CD8-positive, alpha-beta memory T cell (primary cell): ENCODE measurements at places on chromosomes 3 and 15.

- DNase-seq, result no peak
Measured at GRCh38 chr15:91461377-91461776, 361.3 kb downstream of the SV2B start.

GRCh38 chr3:154224366-154224765 is 99.9 kb downstream of the DHX36 start:
- no peak for DNase-seq

DNA sequence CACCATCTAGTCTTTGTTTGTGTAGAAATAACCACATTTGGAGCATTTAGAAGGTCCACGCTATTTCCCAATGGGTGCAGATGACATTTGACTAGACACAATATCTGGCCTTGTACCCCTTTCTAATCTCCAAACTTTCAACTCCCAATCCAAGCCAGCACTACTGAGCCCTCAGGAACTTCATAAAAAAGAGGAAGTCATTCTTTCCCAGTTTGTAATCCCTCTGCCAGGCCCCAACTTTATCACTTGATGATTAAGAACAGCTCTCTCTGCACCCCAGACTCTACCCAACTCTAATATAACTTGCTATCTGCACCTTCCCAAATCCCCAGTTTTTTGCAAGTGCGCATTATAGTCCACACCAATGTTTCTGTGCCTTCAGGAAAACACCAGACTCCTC is 170.2 kb downstream of the KCNMB2 start:
- no peak for DNase-seq

DNA sequence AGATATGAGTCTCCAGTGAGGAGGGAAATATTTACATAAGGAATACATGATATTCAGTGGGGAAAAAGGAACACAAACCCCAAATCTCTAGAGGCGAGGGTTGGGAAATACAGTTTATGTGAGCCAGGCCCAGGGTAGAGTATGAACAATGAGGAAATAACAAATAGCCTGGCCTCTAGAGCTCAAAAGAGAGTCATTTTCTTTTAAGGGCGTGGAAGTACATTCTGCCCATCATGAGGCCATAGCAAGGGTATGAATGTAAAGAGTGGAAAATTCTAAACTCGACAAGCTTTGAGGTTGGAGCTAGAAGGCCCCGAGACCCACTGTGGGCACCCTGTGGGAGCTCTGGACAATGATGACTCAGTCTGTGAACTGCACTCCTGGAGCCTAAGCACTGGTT is 27.8 kb upstream of the IGF2BP2 start:
- DNase-seq, result no peak

DNA sequence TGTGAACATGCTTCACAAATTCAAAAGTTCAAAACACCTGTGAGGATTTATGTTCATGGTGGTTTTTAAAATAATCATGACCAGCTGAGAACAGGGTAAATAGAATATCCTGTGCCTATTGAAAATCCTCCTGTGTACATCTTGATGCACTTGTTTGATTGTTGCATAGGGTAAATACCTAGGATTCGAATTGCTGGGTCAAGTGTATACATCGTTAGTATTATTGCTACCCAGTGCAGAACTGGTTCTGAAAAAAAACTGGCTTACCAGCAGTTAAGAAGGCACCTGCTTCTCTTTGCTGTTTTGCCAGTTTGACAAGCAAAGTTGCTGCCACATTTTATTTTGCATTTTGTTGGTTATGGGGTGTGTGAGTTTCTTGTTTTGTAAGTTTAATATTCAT is 272.6 kb downstream of the CLSTN2 start:
- no peak for DNase-seq

GRCh38 chr3:106482451-106482850 is 613.6 kb upstream of the CBLB start:
- DNase-seq, result no peak

- DNase-seq, result no peak
Measured at GRCh38 chr3:5014391-5014790, 35.2 kb downstream of the BHLHE40 start.

GRCh38 chr15:44779761-44780160 is 43.4 kb downstream of the TRIM69 start:
- no peak for DNase-seq

DNA sequence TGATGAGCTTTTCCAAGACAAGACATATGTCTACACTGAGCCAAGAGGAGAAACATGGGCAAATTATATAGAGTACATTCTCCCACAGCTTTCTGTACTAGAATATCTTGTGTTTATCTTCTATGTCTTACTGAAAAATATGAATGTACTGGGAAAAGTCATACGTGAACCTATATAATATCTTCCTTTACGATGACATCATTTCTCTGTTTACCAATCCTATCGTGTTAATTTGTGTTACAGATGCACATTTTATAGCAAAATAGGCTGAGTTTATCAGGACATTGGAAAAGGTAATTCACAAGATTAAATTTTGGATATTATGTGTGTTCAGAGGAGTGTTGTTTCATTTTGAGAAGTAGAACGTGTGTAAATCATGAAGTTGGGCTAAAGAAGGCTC is 452.5 kb upstream of the THRB start:
- no peak for DNase-seq

DNA sequence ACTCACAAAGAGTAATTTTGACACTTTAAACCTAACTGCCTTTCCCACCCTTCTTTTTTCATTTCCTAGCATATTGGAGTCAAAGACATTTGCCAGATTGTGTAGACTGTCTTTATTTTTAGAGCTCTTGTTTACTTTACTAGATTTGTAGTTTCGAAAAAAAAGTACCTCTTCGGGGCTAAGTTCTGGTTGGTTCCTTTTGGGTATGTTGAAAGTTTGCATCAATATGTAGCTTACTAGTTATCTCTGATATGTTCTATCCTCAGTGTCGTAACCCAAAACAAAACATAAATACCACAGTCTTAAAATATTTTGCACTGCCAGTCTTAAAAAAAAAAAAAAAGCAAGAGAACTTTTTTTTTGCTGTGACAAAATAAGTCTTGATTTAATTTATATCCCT is 52.2 kb downstream of the REC114 start:
- DNase-seq, result no peak

GRCh38 chr15:57726411-57726810 is 19.9 kb downstream of the POLR2M start:
- no peak for DNase-seq

DNA sequence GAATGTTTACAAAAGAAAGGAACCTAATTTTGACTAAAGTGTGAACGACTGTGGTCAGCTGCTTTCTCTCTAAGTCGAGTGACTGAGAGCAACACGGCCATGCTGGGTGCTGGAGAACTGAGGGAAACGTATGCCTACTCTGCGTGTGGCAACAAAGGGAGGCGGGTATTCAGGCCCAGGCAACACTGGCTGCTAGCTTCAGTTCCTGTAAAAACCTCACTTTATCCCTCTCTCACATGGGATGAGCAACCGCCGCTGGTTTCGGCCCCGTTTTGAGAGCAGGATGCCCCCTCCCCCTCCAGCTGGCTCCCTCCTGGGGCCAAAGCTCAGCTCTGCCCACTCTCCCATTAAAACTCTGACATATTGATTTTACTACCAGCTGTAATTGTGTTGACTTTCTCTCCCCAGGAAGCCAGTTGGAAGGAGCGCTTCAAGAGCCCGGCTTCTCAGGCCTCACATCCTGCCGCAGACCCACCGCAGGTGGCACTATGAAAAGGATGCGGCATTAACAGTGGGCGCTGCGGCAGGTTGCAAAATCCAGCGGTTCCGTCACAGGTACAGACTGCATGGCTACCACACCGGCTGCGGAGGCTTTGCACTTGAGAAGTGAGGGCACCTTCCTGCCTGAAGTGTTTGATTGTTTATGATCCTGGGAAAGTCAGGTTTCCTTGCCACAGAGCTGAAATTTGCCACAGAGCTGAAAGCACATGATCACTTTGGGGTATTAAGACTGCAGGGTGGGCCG is 12.7 kb downstream of the PLXND1 start:
- peak; percentile 26 for DNase-seq

DNA sequence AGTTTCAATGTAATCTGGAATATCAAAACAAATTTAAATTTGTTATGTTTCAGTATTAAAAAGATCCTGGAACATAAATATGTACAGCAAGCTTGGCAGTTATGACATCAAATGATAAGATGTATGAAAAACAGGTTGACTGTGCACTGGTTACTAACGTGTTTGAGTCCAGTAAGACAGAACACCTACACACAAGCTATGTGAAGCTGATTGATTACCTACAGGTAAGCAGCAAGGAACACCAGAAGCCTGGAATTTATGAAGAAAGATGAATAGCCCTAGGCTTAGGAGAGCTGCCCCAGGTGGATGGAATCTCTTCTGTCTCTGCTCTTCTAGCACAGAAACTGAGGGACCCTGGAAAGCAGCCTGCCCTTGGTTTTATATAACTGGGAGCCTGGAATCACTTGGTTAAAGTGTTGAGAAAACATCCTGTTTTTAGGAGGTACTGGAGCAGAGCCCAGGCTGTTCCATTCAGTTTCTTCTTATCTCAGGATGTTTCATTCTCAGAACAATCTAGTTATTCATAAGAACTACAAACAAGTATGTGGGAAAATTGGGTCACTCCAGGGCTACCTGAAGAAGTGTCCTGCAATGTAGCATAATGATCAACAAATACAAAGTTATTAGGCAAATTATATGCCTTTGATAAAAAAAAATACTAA is 36.3 kb downstream of the SLITRK3 start:
- no peak for DNase-seq
